Skin of body (tissue), 3 donors: ENCODE measurements at places on chromosomes 6 and 20. TPM values are rescaled to one million over a fixed set of nuclear protein-coding genes. Genes with fewer than 3 reads are reported as not detected.

The HDAC2 gene
- 91.2 TPM for total RNA-seq

The CLDN20 gene
- total RNA-seq, result 0.30 TPM

The ZNF343 gene
- 17.4 TPM for total RNA-seq

The RNF114 gene
- 36.4 TPM for total RNA-seq

The PRELID3B gene
- 50.0 TPM for total RNA-seq

The EXOC2 gene
- total RNA-seq, result 21.3 TPM

The CCND3 gene
- total RNA-seq, result 26.2 TPM

The OSER1 gene
- 29.7 TPM for total RNA-seq

The HLA-DQB2 gene
- total RNA-seq, result 6.4 TPM

The PTK6 gene
- total RNA-seq, result 3.8 TPM

The RAB44 gene
- 0.59 TPM for total RNA-seq

The FAXC gene
- 2.0 TPM for total RNA-seq

The FOXF2 gene
- 0.59 TPM for total RNA-seq

The SCGN gene
- total RNA-seq, result 0.89 TPM

The NRSN1 gene
- 0.39 TPM for total RNA-seq

The METTL24 gene
- total RNA-seq, result 3.6 TPM

The ZNF318 gene
- total RNA-seq, result 10.3 TPM

The POPDC3 gene
- 5.2 TPM for total RNA-seq

The TNFRSF21 gene
- total RNA-seq, result 6.7 TPM

The TP53TG5 gene
- total RNA-seq, result not detected

The BANF2 gene
- total RNA-seq, result not detected

The TRIM15 gene
- total RNA-seq, result 1.4 TPM

The RFX6 gene
- total RNA-seq, result not detected

The GDAP1L1 gene
- total RNA-seq, result 0.20 TPM

The RTEL1 gene
- total RNA-seq, result 13.3 TPM

The LAMP5 gene
- 1.9 TPM for total RNA-seq

The MAK gene
- 0.10 TPM for total RNA-seq

The CAP2 gene
- 10.2 TPM for total RNA-seq

The HDGFL1 gene
- total RNA-seq, result not detected

The RNF182 gene
- total RNA-seq, result 1.1 TPM

The ZNF311 gene
- 1.5 TPM for total RNA-seq

The MCHR2 gene
- not detected for total RNA-seq

The SLC12A5 gene
- total RNA-seq, result 0.69 TPM

The SNRNP48 gene
- 13.8 TPM for total RNA-seq

The FKBP1C gene
- not detected for total RNA-seq

The SLC13A3 gene
- 1.8 TPM for total RNA-seq

The OOEP gene
- not detected for total RNA-seq

The NFATC2 gene
- 6.0 TPM for total RNA-seq

The CRIP3 gene
- 1.1 TPM for total RNA-seq

The CLIC5 gene
- total RNA-seq, result 4.0 TPM

The HNF4A gene
- total RNA-seq, result 0.10 TPM

The SLC17A2 gene
- total RNA-seq, result not detected

The TMEM63B gene
- total RNA-seq, result 16.2 TPM

The OR10C1 gene
- not detected for total RNA-seq

The PAX1 gene
- total RNA-seq, result 1.2 TPM

The XKR7 gene
- not detected for total RNA-seq

The VGLL2 gene
- total RNA-seq, result 2.8 TPM

The CCM2L gene
- 3.0 TPM for total RNA-seq
